ENCODE measurements at places on chromosomes 6 and 20.
A peak's percentile ranks its signal among the peaks of the same experiment; 100 is the strongest.

DNA sequence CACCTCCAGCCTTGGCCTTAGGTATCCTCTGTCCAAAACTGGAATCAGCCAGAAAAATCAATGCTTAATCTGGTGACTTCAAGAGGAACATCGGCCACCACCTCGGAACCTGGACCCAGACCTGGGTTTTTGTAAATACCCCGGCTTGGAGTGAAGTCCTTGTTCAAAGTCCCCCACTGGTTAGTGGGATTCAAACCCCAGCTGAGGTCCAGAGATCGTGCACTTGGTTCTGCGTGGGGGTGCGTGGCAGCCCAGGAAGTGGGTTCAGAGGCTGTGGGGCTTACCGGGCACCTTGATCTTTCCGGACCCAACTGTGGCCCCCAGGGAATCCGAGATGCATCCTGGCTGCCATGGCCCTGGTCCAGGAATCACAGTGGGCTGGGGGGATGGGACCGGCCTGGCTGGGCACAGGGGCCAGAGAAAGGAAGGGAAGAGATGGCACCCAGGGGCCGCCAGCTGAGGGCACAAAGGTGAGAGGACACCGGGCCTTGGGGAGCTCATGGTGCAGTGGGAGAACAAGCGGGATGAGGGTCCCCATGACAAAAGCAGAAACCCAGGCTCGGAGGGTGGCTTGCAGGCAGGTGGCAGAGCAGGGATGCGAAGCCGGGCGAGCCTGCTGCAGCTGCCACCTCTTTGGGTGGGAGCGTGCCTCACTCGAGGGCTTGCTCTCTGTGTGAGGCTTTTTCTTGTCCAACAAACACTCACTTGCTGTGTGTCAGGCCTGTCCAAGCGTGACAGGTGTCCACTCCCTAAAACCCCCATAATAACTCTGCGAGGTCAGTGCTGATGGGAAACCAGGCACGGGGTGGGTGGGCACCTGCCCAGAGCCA lies 27.7 kb downstream of the ZBP1 start:
- DNase-seq, result no peak

DNA sequence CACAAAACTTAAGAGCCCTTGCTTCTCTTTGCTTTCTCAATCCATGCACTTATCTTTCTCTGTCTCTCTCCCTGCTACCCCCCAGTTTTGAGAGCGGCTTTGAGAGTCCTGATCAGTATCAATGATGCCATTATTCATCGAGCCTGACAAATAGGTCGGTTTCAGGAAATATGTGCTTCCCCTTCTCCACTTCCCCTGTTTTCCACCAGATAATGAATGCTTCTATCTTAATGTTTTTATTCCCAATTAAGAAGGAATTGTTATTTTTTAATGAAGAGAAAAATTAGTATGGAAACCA lies 117.7 kb downstream of the KIF13A start:
- DNase-seq, result no peak

GRCh38 chr6:147106759-147107401 lies 97.3 kb upstream of the STXBP5 start:
- no peak for DNase-seq

GRCh38 chr20:33812152-33812849 lies 1.2 kb downstream of the CHMP4B start:
- DNase-seq, result peak; percentile 16

- no peak for DNase-seq
Measured at GRCh38 chr6:164184410-164184809, 769.9 kb downstream of the QKI start.

DNA sequence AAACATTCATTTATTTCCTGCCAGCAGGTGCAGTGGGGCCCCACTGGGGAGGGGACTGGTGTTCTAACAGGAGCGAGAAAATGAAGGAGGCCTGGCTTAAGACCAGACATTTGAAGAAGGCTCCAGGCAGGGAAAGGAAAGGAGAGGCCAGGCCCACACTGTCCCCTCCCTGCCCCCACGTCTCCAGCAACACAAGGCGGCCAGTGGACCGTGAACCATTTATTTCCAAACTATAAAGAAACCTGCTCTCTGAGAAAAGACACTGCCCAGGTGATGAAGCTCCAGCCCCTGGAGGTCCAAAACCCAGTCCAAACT lies 41.4 kb upstream of the CDH22 start:
- DNase-seq, result no peak

DNA sequence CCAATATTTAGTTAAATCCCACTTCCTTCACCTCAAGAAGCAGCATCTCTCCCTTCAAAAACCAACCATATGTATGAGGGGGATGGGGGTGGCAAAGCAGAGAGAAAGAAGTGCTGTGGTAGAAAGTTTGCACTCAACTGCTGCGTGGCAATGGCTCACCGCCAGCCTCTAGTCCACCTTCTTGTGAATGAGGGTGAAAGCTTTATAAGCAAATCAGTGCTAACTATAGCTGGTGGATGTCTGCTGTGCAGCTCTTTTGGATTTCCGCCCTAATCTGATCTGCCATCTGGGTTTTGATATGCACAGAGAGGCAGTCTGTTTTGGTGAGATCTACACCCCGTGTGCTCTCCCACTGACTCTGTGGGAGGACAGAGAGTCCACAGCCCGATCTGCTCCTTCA lies 281.2 kb upstream of the SUPT3H start:
- no peak for DNase-seq

DNA sequence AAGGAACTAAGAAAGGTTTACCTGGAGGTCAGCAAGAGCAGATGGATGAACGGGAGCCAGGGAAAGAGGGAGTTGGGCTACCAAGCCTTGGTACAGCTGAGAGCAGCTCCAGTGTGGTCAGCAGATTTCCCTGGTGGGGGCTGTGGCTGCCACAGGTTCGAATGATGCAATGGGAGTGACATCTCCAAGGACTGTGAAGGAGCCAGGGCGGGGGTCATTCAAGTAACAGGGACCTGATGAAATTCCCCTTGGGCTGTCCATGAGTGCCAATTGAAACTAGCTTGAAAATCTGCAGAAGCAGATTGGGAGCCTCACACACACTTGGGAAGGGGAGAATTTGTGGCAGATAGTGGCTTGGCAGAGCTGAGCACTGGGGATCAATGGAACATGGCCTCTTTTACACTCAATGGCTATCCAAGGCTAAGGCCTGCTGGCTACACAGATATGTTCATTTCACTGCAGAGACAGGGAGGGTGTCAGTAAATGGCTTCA lies 247.0 kb upstream of the ECI2 start:
- no peak for DNase-seq

DNA sequence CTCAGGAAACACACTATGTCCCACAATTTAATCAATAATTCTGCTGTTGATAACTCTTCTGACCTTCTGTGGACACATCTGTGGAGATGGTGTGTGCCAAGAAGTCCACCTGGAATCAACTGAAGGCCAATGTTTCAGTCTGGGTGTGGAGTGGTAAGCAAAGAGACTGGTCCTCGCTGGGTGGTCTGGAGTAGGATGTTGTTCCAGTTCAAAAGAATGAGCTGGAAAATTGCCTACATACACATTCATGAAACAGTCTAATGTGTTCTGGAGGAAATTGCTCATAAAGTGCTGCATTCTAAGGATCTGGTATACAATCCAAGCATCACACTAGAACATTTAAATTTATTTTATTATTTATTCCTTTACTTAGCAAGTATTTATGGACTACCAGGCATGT lies 33.9 kb upstream of the TBX18 start:
- DNase-seq, result no peak

GRCh38 chr20:48395816-48396546 lies 431.8 kb downstream of the PREX1 start:
- DNase-seq, result no peak

- peak; percentile 59 for DNase-seq
Measured at GRCh38 chr20:36975099-36975818, 23.8 kb upstream of the SAMHD1 start.

DNA sequence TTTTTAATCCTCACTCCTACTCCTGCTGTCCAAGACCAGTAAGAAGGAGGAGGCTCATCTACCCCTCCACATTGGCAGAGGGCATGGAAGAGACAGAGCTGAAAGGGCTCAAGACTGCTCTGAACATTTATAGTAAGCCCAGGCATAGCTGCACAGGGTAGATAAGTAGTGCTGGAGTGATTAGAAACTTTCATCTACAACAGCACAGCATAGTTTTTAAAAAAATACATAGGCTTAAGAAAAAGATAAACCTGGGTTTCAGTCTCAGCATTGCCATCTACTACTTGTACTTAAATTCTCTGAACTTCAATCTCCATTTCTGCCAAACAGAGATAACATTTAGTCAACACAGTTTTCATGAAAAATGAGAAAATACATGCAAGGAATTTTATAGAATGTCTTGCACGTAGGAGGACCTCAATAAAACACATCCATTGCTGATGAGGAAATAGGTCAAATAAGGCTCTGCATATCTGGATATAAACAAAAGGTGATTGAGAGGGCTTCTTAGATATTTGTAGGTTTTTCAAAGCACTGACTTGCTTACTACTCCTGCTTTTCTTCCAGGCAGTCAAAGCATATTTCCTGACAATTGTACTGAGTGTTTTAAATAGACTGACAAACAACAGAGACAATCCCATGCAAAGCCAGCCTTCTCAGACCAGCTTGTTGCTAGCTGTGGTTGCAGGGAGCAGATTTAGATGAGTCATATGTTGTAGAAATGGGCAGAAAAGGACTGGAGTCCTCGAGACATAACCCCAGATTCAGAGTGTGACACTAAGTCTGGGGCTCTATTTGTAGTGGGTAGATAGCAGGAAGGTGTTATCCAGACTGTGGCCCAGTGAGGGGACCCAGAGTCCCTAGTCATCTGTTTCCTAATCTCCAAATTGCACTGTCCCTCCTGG lies 107.4 kb upstream of the TAB2 start:
- DNase-seq, result no peak

DNA sequence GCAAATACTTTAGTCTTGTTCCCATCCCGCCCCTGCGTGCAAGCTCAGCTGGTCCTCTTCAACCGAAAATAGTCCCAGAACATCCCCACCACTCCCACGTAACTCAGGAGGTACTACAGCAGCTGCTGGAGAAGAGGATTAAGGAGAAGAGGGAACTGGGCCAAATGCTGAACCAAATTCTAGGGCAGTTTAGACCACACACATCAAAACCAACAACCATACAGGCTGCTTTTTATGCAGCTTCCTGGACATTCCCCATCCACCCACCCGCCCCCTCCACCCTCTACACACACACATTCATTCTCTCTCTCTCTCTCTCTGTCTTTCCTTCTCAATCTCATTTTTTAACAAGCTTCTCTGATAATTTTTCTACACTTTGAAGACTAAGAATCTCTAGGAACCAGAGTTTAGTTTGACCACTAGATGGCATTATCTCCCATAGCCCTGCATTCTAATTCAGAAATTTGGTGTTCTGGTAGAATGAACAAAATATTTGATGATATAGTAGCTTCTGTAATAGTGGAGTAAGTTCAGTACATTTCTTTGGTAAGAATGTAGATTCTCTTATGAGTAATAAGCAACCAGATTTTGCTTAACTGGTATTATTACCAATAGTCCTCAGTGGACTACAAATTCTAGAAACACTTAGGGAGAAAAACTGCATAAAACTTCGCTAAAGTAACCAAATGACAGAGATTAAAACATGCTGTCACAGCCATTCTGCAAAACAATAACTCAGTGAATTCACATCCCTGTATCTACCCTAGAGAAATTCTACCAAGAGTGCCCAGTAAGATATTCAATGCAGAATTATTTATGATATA lies 52.1 kb upstream of the BEND6 start:
- DNase-seq, result no peak

DNA sequence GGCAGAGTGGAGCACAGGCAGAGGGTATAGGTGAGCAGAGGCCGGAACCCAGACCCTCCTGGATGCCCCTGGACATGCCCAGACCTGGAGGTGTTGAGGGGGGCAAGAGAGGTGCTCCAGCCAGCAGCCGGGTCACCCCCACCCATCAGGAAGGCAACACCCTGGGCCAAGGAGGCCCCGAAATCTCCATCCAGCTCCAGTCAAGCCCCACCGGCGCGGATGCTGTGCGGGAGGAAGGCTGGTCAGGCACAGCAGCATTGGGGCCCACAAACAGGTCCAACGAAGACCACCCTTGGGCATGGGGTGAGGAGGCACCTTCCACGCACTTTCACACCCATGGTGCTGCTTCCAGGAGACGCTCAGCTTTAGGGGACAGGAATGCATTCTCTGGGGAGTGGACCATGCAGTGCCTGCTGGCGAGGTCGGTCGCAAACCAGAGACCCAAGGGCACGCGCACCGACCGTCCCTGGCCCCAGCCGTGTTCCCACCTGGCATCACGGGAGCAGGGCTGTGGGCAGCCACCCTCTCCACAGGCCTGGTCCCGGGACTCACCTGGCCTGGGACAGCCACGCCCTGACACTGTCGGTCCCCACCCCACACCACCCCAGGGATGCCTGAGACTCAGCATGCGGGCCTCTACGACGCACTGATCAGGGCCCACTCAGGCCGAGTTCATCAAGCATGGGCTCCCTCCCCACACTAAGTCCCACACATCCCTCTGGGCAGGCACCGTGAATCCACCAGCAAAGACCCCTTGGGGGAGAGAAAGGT lies 43.6 kb upstream of the ZBP1 start:
- DNase-seq, result peak; percentile 0

- no peak for DNase-seq
Measured at GRCh38 chr20:45174434-45175364, at the start of gene PI3. PI3 (plus strand) TSS chr20:45174902; CDS start chr20:45174923, 21 bp downstream.

- no peak for DNase-seq
Measured at GRCh38 chr6:69246983-69247382, 549.8 kb downstream of the LMBRD1 start.

All from activated CD4-positive, alpha-beta T cell treated with anti-CD3 and anti-CD28 coated beads, Interleukin-2, amount 50 U/mL, for 1 hour (primary cell).